ENCODE measurements at places on chromosomes 4 and X.
A peak's percentile ranks its signal among the peaks of the same experiment; 100 is the strongest.

GRCh38 chrX:49155900-49156837, 6.4 kb upstream of the MAGIX start:
- no peak for DNase-seq

- DNase-seq, result no peak
These were observed 137.4 kb downstream of the FRYL start for GRCh38 chr4:48642421-48643374.

- no peak for DNase-seq
These were observed 26.5 kb downstream of the MYOZ2 start for GRCh38 chr4:119162174-119162573.

GRCh38 chrX:53479301-53479700, 45.1 kb upstream of the HSD17B10 start:
- DNase-seq, result peak; percentile 0

GRCh38 chr4:14217401-14217800, 589.9 kb upstream of the BOD1L1 start:
- DNase-seq, result no peak
